ENCODE measurements at places on chromosomes 5 and 9. TPM values are rescaled to one million over a fixed set of nuclear protein-coding genes. Genes with fewer than 3 reads are reported as not detected.

Gene PCDHA1
- total RNA-seq = not detected

Gene LMBRD2
- 11.5 TPM for total RNA-seq

Gene CHSY3
- not detected for total RNA-seq

Gene SPINK6
- not detected for total RNA-seq

Gene CLIC3
- not detected for total RNA-seq

Gene TIFAB
- not detected for total RNA-seq

Gene GBGT1
- total RNA-seq = 2.9 TPM

Gene CDH9
- not detected for total RNA-seq

Gene SNX30
- 5.4 TPM for total RNA-seq

Gene TOR2A
- total RNA-seq = 17.7 TPM

Gene SLC6A3
- total RNA-seq = not detected
